Mammary microvascular endothelial cell (primary cell): ENCODE measurements at places on chromosomes 16 and 17. TPM values are rescaled to one million over a fixed set of nuclear protein-coding genes. Genes with fewer than 3 reads are reported as not detected.

Gene ITGAX
- total RNA-seq, result 0.60 and 0.64 TPM in 2 replicates

Gene KRT17
- total RNA-seq, result 0.94 TPM in 1 of 2 replicates, not detected in the other

Gene ITGA3
- 144 and 164 TPM in 2 replicates for total RNA-seq

Gene HAP1
- total RNA-seq, result not detected in 2 replicates

Gene CMTM2
- not detected in 2 replicates for total RNA-seq
